ENCODE measurements at places on chromosomes 5 and 9. TPM values are rescaled to one million over a fixed set of nuclear protein-coding genes. Genes with fewer than 3 reads are reported as not detected.

The ZDHHC11B gene
- 34.7 TPM for polyA plus RNA-seq

The ADGRD2 gene
- 0.16 TPM for polyA plus RNA-seq

The CYFIP2 gene
- polyA plus RNA-seq, result 23.0 TPM

The GM2A gene
- 33.3 TPM for polyA plus RNA-seq

The FOXI1 gene
- polyA plus RNA-seq, result not detected

The CRHBP gene
- 0.81 TPM for polyA plus RNA-seq

The MSMP gene
- not detected for polyA plus RNA-seq

The SMIM33 gene
- not detected for polyA plus RNA-seq

The SPINK4 gene
- not detected for polyA plus RNA-seq

The ASPN gene
- 7.4 TPM for polyA plus RNA-seq

The CBY3 gene
- 0.28 TPM for polyA plus RNA-seq

The TMOD1 gene
- polyA plus RNA-seq, result 1.8 TPM

The QSOX2 gene
- 12.5 TPM for polyA plus RNA-seq

The BTNL3 gene
- not detected for polyA plus RNA-seq

The TNFSF8 gene
- 8.1 TPM for polyA plus RNA-seq

The CORO2A gene
- polyA plus RNA-seq, result 10.0 TPM

The CDH6 gene
- polyA plus RNA-seq, result 5.9 TPM

The CSNK1A1 gene
- polyA plus RNA-seq, result 208 TPM

The FRRS1L gene
- polyA plus RNA-seq, result 3.4 TPM

The RAB3C gene
- 1.0 TPM for polyA plus RNA-seq

The CNTNAP3 gene
- 4.8 TPM for polyA plus RNA-seq

The FOXD4L6 gene
- polyA plus RNA-seq, result not detected

The F2RL1 gene
- 9.8 TPM for polyA plus RNA-seq

The WHRN gene
- 9.1 TPM for polyA plus RNA-seq

The SPINK6 gene
- polyA plus RNA-seq, result not detected

The LCN10 gene
- polyA plus RNA-seq, result 0.26 TPM

The PCDHGA5 gene
- 4.5 TPM for polyA plus RNA-seq

Data from right lung (tissue), 10 donors.